ENCODE measurements at places on chromosomes 7 and 10.

DNA sequence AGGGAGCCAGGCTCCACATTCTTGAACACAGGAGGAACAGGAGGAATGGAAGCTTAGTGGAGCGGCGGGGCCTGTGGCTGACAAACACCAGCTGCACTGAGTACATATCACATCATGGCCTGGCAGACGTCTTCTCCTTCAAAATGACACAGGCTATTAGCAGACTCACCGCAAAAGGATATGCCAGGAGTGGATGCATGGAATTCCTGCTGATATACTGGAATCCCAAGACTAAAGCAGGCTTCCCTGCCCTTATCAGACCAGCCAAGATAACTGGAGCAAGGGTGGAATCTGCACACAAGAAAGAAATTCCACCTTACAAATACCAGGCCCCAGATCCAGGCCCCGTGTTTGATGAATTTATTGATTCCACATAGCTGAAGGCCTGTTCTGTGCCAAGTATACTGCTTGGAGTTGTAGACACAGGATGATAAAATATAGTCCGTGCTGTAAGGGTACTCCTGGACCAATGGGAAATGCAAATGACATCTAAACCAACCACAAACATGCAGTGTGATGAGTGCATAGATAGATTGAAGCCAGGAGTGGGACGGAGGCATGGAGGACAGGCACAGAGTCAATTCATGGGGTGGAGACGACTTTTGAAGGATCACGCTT is 480.5 kb upstream of the ZMIZ1 start:
- DNase-seq = no peak

- DNase-seq = peak; percentile 22
Observed at GRCh38 chr10:132571650-132572544, 34.3 kb downstream of the INPP5A start.

- DNase-seq = no peak
Observed at GRCh38 chr7:135448753-135449152, 61.1 kb downstream of the CNOT4 start.

- DNase-seq = no peak
Observed at GRCh38 chr7:134946260-134946659, 40.0 kb upstream of the AGBL3 start.

DNA sequence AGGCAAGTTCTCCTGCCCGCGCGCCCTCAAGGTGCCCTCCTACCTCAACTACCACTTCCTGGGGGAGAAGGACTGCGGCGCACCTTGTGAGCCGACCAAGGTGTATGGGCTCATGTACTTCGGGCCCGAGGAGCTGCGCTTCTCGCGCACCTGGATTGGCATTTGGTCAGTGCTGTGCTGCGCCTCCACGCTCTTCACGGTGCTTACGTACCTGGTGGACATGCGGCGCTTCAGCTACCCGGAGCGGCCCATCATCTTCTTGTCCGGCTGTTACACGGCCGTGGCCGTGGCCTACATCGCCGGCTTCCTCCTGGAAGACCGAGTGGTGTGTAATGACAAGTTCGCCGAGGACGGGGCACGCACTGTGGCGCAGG is 1.4 kb downstream of the FZD1 start:
- DNase-seq = no peak

- no peak for DNase-seq
Observed at GRCh38 chr10:15856328-15857015, 3.8 kb downstream of the MINDY3 start.
